ENCODE measurements at places on chromosomes 3 and 15.

- DNase-seq, result no peak
These were observed 79.6 kb downstream of the ARPP21 start for GRCh38 chr3:35718921-35719320.

GRCh38 chr3:45782381-45782780 is 14.0 kb downstream of the SLC6A20 start:
- no peak for DNase-seq

- DNase-seq, result no peak
These were observed 11.5 kb upstream of the TRPM7 start for GRCh38 chr15:50698101-50698500.

DNA sequence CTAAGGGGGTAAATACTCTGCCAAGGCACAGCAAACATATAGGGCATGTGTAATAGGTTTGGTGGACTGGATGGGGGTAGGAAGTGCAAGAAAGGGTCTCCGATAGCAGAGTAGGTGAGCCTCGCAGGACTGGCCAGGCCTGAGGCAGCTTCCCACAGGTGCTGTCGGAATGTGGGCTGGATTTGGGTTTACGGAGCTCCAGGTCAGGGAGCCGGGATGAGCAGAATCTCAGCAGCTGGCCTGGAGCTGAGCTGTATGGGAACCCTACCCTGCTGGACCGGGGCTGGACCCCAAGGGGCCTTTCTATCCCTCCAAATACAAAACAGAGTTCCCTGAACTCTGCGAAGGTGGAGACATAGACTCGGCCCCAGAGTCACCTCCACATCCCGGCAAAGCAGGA is 15.0 kb downstream of the KLF15 start:
- no peak for DNase-seq

DNA sequence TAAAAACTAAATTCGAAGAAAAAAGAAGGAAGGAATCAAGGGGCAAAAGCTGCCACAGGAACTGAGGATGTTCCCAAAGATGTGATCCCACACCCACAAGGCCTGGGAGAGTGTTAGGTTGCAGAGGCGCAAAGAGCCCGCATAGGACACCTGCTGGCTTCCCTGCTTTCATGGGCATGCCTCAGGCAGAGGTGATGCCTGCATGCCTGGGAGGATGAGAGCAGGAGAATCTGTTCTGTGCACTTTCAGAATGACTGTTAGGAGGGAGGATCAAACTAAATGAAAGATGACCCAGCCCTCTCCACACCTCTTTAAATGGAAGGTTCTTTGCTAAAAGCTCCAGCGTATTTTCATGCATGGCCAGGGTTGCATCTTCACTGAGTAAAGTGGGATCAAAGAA is 162.4 kb downstream of the PLCL2 start:
- no peak for DNase-seq

DNA sequence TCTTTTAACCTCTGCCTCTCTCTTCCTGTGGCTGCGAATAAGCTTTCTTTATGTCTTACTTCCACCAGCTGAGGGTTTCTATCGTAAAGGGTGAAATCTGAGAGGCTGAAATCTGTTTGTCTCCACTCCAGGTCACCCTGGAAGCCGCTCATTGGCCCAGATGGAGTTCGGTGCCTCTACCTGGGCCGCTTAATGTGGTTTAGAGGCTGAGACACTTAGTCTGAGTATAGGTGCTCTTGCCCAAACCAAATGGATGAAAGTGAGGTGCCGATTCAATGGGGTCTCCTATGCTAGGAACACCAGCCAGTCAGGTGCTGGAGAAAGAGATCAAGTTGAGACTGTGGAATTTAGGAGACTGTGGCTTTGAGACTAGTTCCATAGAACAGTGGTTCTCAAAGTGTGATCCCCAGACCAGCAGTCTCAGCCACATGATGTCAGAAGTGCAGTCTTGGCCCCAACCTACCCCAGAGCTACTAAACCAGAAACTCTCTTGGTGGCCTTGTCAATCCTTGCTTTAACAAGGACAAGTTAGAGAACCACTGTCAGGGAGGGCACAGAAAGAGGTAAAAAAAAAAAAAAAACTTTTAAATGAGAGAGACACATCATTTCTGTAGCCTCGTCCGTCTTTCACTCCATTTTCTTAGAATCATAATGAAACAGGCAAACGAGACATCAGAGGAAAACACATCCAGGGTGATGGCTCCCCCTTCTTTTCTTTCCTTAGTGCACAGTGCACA is 54.9 kb upstream of the CCR2 start:
- no peak for DNase-seq

DNA sequence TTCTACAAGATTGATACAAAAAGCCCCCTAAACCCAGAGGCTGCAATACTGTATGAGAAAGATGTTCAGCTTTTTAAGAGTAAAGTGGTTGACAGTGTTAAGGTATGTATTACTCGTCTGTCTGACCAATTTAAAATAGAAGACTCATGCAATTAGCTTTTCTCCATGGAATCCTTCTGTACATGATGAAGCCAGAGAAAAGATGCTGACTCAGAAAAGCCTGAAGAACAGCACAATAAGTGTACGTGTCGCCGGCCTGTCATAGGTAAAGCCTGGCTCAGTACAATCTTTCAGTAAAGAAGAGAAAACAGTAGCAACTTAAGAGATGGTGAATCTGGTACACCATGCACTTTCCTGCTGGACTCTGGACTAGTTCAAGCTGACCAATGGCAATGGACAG is 16.4 kb downstream of the NEK4 start:
- DNase-seq, result no peak

GRCh38 chr15:56786966-56787365 is 53.7 kb upstream of the ZNF280D start:
- no peak for DNase-seq

- no peak for DNase-seq
These were observed 431.1 kb downstream of the MFSD1 start for GRCh38 chr3:159232966-159233365.

- DNase-seq, result no peak
These were observed 34.0 kb downstream of the SENP5 start for GRCh38 chr3:196901768-196902167.

GRCh38 chr15:24017470-24017869 is 330.4 kb upstream of the NDN start:
- DNase-seq, result no peak

- DNase-seq, result no peak
These were observed 27.9 kb downstream of the SOX2 start for GRCh38 chr3:181739628-181740027.

- no peak for DNase-seq
These were observed 201.6 kb upstream of the RGMA start for GRCh38 chr15:93290618-93290946.

DNA sequence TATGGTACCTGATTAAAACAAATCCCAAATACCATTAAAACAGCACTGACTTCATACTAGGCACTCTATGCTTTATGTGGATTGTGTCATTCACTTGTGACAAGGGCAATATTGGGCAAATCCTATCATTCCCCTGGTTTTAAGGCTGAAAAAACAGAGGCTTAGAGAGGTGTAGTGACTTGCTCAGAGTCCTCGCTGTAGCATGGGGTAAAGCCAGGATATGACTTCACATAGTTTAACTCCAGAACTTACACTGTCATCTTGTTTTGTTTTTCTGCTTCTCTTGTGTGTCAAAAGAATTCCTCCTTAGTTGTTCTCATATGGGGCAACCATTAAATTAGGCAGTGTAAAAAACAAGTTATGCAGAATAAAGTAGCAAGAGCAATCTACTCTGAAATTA is 40.3 kb upstream of the ICE2 start:
- no peak for DNase-seq

DNA sequence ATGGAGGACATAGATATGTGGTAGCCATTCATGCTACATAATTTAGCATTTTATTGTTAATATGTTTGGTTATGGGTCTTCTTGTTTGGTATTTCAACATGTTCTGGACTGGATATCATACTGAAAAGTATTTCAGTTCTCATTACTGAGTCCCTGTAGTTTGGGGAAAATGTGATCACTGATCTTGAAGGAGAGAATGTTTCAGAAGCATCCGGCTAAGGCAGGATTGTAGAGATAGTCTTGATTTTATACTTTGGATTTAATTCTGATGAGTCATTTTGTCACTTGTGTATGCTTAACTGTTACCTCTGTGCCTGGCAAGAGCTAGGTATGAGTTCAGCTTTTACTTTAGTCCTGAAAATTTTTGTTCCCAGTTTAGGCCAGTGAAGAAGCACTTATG is 7.1 kb downstream of the CHD2 start:
- no peak for DNase-seq
